A549 treated with AZD2906 at 1 μM for 4 hours (cell line): ENCODE measurements at places on chromosomes 2 and 18. TPM values are rescaled to one million over a fixed set of nuclear protein-coding genes. Genes with fewer than 3 reads are reported as not detected.

The FAM110C gene
- total RNA-seq: 0.17 to 0.40 TPM (median 0.32 TPM) in 5 replicates

The ST6GAL2 gene
- total RNA-seq: 9.5 to 16.9 TPM (median 13.1 TPM) in 5 replicates

The SPP2 gene
- not detected in 5 replicates for total RNA-seq

The SCN1A gene
- total RNA-seq: not detected in 5 replicates

The C2orf78 gene
- not detected in 5 replicates for total RNA-seq

The ANKRD62 gene
- total RNA-seq: not detected in 5 replicates

The LYPD6 gene
- 0.04 to 0.08 TPM (median 0.07 TPM) in 5 replicates for total RNA-seq

The MITD1 gene
- 20.7 to 25.4 TPM (median 22.1 TPM) in 5 replicates for total RNA-seq

The LIPG gene
- 0.13 to 0.55 TPM (median 0.17 TPM) in 5 replicates for total RNA-seq

The UGT1A10 gene
- total RNA-seq: 0.03 to 0.14 TPM (median 0.08 TPM) in 4 of 5 replicates, not detected in the other

The CD226 gene
- total RNA-seq: 0.01 to 0.19 TPM (median 0.11 TPM) in 5 replicates

The KANSL1L gene
- 0.57 to 0.80 TPM (median 0.66 TPM) in 5 replicates for total RNA-seq

The SAG gene
- not detected in 5 replicates for total RNA-seq
